ENCODE measurements at places on chromosomes 1 and 21.

DNA sequence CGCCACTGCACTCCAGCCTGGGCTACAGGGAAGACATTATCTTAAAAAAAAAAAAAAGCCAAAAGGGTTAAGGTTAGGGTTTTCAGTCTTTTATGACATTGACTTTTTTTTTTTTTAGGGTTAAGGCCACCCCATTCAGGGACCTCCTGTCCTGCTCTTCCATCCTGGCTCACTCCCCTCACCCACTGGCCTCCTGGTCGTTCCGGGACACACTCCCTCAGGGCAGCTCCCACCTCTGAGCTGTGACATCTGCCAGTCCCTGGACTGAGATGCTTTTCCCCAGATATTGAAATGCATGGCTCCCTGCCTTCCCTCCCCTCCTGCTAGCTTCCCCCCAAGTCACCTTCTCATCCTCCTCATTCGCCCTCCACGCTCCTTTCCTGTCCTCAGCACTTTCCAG is 9.6 kb downstream of the PLEKHG5 start:
- no peak for DNase-seq

- no peak for DNase-seq
Observed at GRCh38 chr21:22363504-22363903, 1365.3 kb downstream of the NCAM2 start.

GRCh38 chr21:27164208-27165177 is 197.6 kb upstream of the ADAMTS5 start:
- no peak for DNase-seq

GRCh38 chr1:165834229-165834628 is 6.8 kb downstream of the UCK2 start:
- DNase-seq, result no peak

GRCh38 chr21:35400233-35400939 is 351.3 kb upstream of the RUNX1 start:
- peak; percentile 46 for DNase-seq

- DNase-seq, result no peak
Observed at GRCh38 chr1:8002921-8003320, 23.2 kb downstream of the ERRFI1 start.

All from CD8-positive, alpha-beta memory T cell (primary cell).